ENCODE measurements at places on chromosomes 3 and 15.

DNA sequence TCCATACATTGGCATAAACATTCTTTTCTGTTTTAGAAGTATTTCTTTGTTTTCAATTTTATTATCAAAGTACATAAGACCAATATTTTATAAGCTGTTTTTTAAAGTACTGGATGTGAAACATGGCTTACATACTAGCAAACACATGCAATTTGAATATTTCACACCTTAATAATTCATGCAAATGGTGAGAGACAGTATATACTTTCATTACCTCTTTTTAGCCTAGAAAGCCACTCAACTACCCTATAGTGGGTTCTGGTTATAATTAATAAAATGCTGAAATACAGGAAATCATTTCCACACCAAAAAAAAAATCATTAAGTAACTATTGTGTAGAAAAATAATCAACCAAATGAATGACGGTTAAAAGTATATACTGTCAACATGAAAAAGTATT, 38.5 kb upstream of the MELTF start:
- DNase-seq = no peak

DNA sequence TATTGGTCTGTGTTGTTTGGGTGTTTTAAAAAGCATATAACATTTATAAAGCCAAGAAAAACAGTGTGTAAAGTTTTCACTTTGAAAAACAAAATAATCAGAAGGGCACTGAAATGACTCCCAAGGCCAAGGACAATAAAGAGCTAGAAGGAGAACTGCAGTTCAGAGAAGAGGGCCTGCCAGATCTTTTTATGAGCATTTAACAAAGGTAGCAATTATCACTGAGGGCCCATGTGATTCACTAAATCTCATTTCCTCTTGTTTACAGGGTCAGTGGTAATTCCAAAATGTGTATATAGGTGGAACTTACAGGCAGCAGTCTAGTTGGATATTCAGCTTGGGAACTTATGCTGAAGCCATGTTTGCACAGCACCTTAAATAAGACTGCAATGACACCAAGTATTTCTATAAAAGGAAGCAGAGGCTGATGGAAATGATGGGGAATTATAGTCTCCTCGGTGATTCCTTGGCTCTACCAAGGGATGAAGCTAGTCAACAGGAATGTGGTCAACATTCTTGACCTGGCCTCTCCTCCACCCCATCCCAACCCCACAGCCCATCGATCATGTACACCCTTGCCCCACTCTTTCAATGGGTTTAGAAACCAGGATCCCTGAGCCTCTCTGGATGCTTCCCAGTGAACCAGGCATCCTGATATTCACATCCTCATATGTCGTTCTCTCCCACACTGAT, 54.4 kb upstream of the THUMPD3 start:
- DNase-seq = no peak

DNA sequence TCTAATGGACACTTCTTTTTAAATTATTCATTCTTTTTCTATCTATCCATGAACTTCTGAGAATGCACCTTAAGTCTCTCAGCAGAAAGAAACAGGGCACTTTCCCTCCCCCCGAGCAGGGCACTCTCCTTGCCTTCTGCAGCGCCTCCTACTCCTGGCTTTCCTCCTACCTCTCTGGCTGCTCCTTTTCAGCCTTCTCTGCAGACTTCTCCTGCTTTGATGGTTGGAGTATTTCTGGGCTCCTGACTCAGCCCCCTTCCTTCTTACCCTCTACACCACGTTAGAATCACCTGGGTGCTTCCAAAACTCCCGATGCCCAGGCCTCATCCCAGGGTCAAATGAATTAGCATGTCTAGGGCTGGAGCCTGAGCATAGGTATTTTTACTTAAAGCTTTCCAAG, 3.4 kb downstream of the SCN5A start:
- no peak for DNase-seq

DNA sequence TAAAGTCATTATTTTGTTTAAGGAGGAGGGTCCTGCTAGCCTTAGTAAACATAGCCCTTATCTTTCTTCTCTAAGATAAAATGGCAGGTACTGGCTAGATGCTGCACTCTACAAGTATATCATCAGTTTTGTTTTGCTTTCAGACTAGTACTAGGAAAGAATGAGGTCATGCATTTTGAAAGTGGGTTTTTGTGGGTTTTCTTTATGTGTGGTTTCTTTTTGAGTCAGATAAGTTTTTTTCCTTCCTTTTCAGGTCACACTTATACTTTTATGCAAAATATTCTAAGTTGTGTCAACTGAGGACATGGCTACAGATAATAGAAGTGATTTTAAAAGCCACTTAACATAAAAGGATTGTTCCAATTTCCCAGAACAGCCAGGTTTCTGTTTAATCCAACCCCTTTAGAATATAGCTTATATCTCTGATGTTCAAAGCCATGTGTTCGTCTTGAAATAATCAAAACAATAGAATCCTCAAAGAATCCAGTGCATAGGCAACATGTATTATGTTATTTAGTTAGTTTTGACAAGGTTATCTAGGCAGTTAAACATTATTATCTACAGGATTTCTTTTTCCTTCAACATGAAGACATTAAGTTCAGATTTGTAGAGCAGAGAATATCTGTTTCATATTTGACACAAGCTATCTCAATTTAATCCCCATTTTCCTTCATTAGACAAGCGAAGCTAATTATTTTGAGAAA, 406.2 kb downstream of the RBMS3 start:
- no peak for DNase-seq

DNA sequence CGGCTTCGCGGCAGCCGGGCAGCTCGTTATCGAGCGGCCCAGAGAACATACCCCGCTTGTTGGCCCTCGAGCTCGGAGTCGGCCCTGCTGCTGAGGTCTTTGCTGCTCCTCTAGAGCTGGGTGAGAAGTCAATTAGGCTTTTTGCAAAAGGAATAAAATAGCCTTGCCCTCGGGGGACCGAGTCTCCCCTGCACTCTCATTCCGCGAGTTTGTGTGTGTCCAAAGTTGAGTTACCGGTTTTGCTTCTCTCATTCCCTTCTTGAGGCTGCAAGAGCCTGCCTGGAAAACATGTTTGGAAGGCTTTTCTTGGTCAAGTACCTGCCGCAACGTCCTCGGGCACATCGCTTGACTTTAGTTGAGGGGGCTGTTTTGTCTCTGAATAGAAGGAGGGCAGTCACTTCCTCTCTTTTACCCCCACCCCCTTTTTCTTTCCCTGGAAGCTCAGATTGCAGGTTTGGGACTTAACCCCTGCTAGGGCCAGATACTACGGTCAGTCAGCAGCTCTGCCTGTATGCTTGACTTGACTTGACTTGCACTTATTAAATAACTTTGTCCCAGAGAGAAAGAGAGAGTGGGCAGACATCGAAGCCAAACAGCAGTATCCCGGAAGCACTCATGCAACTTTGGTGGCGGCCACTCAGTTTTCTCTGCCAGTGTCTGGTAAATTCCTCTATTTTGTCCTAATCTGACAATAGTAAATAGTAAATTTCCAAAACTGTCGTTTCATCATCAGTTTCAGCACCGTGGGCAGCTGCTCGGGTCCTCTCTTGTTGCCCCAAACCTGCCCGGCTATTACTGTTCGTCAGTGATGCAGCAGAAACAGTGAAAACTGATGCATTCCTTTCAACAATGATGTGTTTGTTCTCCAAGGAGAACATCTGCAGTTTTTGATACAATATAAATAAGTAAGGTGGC, 609 bp downstream of the RNF13 start:
- DNase-seq = peak; percentile 2

- no peak for DNase-seq
Measured at GRCh38 chr15:43498990-43499389, 6.0 kb upstream of the TP53BP1 start.

DNA sequence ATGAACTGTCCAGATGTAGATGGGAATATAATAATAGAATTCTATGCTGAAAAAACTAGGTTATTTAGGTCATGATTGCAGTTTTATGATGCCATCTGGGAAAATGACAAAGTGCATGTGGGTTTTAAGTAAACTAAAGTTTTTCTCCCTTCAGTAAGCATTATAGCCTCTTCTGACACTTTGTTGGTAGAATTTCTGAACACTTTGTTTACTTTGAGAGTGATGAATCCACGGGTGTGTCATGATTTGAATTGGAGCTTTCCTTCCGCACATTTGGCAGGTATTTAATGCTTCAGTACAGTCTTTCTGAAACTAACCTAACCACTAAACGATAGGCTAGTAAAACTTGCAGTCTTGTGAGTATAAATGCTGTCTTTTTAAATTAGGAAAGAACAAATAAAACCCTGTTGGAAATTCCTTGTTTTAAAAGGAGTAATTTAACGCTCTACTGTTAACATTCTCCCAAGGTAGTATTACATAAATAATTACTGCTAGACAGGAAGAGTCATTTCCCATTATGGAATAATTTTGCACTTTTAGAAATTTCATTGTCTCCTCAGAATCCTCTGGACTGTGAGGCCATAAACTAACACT, 7.0 kb downstream of the FILIP1L start:
- no peak for DNase-seq

- peak; percentile 77 for DNase-seq
Measured at GRCh38 chr3:66633402-66634381, 132.9 kb upstream of the LRIG1 start.

DNA sequence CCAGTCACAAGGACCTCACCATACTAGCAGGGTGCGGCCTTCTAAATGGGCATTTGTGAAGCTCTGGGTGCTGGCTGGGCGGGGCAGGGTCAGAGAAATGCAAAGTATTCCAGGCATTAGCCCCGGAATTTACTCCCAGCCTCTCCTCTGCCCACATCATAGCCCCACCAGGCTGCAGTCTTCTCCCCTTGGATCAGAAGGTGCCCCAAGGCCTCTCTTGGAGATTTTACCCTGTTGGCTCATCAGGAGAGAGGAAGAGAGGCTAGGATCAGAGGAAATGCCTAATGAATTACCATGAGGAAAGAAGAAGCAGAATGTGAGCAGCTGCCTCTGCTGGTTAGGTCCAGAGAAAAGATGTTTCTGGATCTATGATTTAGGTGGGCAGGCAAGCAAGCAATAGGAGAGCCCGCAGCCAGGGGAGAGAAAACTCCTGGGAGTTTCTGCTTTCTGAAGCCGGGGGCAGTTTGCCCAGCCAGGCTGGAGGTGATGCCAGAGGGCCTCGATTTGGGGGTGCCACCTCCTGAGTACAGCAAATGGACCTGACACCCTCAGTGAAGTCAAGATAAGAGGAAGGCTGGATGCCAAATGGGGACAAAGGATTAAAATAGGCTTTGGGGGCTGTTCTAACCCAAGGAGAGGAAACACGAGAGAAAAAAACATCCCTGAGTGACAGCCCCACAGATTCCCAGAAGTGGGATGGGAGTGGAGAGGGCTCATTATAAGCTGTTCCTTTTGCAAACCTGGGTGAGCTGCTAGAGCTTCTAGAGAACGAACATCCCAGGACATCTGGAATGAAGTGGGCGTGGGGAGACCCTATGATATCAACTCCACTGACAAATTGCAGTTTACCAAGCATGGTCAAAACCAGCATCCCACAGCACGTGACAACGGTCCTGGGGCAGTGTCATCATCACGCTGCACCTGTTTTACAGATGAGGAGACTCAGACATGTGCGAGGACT, 65.4 kb downstream of the BDH1 start:
- no peak for DNase-seq

DNA sequence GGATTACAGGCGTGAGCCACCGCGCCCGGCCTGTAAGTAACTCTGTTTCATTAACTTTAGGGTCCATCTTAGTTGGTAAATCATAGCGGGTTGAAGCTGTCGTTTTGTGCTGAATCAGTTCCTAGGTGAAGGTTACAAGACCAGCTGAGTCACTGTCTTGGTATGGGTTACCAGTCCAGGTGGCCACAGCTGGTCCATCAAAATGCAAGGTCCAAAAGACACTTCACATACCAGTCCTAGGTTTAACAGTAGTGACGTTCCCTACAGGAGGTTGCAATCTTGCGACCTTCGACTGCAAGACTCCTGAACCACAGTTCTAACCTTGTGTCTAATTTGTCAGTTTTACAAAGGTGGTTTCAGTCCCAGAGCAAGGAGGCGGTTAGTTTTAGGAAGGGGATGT, 160.1 kb upstream of the ATP10A start:
- DNase-seq = no peak

DNA sequence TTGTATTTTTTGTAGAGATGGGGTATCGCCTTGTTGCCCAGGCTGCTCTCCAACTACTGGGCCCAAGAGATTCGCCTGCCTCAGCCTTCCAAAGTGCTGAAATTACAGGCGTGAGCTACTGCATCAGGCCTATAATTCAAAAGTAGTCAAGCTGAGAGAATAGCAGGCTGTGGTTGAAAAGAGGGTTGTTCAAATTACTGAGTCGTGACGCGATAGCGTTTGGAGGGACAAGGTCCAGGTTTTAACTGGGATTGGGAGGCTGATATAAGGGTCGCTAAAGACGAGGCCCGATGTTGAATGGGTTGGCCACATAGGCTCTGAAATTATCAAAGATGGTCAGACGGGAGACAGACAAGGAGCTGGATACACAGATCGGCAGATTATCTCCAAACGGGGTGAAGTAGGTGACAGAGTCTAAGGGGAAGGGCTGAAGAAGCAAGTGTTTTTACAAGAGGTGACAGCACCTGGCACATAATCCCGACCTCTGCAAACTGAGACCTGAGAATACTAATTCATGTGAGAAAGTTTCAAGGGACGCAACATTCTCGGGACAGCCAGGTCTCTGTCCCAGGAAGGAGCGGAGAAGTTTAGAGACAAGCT, 759 bp upstream of the ARID3B start:
- no peak for DNase-seq

GRCh38 chr3:185880600-185880999, 55.8 kb upstream of the IGF2BP2 start:
- DNase-seq = no peak

- DNase-seq = no peak
Measured at GRCh38 chr3:153855772-153856171, 265.4 kb upstream of the ARHGEF26 start.

Data from NCI-H2029 (cell line).